ENCODE measurements at places on chromosomes 3 and 15.

DNA sequence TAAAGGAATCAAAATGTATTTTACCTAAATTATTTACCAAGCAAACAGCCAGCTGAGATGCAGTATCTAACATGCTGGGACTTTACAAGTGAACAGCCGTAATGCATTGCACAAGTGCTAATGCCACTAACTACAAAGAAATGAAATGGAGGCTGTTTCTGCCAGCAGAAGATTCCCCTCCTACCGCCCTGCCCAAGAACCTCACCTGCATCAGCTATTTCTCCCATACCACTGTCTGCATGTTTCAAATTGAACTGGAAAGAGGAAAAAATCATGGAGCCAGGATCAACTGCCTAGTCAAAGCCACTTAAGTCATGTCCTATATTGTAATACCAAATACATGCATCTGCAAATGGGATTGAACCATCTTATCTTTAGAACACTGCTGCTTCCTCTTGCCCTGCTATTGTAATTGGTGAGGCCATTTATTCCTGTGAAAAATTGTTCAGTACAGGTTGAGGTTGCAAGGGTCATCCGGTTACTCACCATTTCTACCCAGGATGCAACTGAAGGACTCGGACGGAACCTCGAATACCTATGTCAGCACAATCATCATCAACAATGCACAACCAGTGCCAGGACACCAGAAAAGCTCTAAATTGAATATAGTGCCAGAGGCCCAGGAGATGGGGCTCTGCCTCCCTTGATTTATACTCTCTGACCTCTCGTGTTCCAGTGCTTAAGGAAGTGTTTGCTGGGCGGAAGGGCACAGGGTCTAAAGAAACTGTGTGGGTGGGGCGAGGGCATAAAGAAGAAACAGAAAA is 27.5 kb downstream of the ANXA2 start:
- no peak for DNase-seq

GRCh38 chr3:143820466-143821221 is 27.6 kb downstream of the SLC9A9 start:
- no peak for DNase-seq

GRCh38 chr3:2583046-2583445 is 484.4 kb downstream of the CNTN4 start:
- no peak for DNase-seq

DNA sequence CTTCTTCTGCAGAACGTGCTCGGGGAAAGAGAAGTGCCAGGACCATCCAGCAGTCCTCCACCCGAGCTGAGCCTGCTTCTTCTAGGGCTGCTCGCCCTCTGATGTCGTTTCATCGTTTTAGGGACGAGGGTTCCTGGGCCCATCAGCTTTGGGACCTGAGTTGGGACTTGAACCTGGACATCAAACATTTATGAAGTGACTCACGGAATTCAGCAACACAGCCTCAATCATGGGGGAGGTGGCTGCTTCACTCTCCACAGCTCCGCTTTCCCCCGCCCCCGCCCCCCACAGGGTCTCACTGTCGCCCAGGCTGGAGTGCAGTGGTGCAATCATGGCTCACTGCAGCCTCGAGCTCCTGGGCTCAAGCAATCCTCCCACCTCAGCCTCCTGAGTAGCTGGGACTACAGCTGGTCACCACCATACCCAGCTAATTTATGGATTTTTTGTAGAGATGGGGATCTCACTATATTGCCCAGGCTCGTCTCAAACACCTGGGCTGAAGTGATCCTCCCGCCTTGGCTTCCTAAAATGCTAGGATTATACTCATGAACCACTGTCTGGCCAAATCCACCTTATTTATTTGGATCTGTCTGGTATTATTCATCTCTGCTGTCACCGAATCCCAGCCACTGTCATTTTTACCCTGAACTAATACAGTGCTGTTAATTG is 725 bp upstream of the SCAMP2 start:
- DNase-seq = no peak
